Epithelial cell of esophagus (primary cell): ENCODE measurements at places on chromosomes 3 and 15.

DNA sequence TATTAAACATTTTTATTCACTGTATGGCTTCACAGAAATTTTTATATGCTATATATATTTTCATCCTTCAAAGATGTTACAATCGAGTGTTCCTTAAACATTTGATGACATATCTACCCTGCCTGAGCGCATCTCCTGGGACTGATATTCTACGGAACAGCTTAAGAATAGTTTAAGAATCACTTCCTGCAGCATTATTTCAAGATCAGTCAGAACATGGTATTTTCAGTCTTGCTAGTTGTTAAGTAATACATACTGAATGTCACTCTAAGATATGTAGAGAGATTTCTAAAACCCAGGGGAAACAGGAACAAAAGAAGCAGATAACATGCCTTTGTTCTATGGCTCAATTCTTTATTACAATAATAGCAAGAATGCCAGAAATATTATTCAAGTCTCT, 8.7 kb downstream of the COL8A1 start:
- peak; percentile 29 for DNase-seq

- DNase-seq = peak; percentile 8
Observed at GRCh38 chr15:43930079-43930478, 103.3 kb downstream of the WDR76 start.

DNA sequence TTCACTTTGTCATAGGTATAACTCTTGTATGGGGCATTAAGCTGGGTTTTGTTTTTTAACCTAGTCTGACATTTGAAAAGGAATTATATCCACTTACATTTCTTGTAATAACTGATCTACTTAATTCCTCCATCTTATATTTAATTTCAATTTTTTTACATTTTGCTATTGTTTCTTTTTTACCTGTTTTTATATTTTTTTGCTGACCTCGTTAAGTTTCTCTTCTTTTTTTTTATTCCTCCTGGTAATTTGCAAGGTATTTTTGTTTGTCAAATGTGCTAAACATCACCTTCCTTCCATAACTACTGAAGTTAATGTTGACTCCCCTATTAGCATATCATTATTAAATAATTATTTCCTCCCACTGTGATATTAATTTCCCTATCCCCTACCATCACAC, 87.7 kb upstream of the NR2F2 start:
- DNase-seq = no peak

DNA sequence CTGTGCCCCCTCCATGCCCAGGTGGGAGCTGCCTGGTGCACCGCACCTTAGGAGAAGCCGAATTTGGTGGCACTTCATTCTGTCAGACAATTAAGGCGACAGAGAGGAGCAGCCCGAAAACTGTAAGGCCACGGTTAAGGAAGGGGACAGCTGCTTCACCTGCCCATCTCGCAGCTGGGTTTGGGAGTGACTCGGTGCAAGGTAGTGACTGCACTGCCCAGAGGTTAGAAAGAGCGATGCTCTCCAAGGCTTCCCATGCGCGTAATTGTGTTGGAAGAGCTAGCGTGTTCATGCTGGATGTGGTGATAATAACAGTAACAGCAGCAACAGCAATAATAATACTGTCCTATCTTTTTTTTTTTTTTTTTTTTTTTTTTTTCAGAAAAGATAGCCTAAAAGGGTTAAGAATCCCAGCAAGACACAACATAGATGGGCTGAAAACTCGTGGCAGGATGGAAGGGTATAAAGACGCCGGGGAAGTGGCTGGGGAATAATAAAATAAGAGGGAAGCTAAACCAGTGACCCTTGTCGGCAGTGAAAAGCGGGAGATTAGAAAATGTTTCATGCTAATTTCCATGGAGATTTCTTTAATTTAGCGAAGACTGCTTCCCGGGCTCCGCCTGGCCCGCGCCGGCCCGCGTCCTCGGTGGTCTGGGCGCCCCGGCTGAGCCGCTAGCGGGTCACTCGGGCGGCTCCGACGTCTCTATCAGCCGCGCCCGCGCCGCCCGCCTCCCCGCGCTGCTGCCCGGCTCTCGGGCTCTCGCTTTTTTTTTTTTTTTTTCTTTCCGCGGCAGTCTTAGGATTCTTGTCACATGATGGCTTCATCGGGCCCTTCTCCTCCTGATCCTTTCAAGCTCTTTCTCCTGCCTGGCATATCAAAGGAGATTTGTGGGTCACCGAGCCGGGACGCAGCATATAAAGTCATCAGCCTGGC, 617.1 kb downstream of the NR2F2 start:
- no peak for DNase-seq

DNA sequence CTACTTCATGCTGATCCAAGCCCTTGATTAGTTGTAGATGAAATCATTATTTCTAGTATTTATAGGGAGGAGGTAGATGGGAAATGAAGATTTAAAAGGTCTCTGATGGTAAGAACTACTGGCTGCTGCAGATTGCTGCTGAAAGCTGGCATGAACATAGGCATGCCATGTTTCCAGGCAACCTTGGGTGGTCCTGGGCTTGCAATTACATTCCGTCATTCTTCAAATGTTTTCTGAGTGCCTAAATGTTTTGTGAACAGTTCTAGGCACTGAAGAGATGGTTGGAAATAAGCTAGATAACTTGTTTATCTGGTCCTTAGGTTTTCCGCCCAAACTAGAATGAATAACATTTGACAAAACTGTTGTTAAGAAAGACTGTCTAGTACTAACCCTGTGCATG, 95.8 kb downstream of the KCNAB1 start:
- no peak for DNase-seq

DNA sequence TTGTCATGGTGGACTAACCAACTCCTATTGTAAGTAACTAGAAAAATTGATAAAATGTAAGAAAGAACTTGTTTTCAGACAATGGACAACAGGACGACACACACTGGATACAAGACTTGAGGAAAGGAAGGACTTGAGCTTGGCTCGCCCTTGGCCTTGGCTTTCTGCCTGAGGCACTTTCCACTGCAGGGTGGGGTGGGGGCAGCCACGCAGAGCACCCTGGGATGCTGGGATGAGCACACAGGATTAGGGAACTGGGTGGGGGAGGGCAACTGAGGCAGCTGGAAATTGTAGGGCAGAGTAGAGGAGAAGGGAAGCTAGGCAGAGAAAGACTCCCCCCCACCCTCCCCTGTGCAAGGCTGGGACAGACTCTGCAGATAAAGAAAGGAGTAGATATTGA, 25.5 kb upstream of the HHATL start:
- no peak for DNase-seq

DNA sequence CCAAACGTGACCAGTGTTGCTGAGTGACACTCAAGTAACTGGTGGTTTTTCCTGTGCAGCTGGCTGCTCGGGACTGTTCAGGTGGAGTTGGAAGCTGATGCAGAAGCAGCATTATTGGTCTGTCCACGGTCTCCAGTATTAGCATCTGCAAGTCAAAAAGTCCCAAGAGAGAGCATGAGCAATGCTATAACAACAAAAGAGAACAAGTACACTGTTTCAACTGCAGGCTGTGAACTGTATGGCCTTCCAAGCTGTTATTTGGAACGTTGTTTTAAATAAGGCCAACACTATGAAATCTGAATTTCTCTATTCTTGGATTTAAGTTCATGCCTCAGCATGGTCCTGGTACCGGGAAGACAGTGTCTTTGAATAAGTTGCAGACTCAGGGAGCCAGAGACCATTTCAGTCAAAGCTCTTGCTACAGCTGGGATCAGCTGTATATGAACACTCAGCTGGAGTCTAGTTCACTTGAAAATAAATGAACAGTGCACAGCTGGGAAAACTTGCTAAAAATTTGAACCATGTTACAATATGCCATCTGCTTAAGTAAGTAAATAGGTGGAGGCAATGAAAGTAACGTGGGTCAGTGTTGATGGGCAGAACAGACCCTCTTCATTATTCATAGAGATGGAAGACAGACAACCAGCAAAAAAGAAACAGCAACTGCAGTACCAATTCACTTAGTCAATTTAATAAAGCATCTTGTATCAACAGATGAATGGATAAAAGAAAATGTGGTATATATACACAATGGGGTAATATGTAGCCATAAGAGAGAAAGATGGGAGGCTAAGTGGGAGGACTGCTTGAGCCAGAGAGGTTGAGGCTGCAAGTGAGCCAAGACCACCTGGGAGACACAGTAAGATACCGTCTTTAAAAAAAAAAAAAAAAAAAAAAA, 45.1 kb downstream of the NR1I2 start:
- DNase-seq = no peak

DNA sequence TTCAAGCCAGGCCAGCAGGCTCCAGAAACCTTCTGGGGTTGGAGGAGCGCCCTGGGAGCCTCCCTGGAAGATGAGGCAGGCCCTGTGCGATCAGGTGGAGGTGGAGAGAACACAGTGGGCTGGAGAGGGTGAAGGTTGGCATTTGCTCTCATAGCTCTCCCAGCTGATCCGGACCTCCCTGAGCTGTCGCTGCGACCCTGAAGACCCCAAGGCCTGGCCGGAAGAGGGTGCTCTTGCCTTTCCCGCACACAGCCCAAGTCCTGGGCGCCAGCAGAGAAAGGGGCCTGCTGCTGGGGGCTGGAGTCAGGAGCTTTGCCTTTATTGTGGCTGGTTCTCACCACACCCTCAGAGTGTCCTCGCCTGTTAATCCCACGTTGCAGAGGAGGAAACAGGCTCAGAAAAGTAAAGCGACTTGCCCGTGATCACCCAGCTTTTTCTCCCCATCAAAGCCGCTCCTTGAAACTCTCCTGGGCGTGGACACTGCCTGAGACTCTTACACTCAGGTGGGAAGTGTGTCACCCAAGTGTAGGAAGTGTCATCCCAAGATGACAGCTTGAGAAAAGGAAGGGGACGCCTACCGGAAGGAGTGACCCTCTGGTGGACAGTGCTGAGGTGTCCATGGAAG, 8.6 kb upstream of the RPL29 start:
- peak; percentile 49 for DNase-seq

GRCh38 chr3:46831841-46832240, 31.4 kb downstream of the MYL3 start:
- DNase-seq = no peak
